Cortex of kidney (tissue), 1 donor: ENCODE measurements at places on chromosomes 1 and 21.

DNA sequence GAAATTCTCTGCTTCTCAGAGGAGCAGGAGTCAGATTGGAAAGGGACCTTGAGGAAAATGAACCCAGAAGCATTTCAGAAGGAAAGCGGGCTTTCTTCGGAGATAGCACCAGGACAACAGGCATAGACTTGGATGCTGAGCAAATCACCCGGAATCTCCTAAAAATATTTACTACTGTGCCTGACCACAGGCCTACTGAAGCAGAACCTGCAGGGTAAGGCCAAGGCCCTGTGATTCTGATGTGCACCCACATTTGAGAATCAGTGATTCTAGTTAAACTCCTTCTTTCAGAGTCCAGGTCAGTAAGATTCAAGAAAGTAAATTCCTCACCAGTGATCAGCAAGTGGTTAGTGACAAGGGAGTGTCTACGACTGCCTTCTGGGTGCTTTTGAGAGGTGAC, 307.3 kb upstream of the DUSP10 start:
- DNase-seq = no peak

GRCh38 chr1:209008586-209008985, 574.9 kb upstream of the CAMK1G start:
- DNase-seq = no peak

DNA sequence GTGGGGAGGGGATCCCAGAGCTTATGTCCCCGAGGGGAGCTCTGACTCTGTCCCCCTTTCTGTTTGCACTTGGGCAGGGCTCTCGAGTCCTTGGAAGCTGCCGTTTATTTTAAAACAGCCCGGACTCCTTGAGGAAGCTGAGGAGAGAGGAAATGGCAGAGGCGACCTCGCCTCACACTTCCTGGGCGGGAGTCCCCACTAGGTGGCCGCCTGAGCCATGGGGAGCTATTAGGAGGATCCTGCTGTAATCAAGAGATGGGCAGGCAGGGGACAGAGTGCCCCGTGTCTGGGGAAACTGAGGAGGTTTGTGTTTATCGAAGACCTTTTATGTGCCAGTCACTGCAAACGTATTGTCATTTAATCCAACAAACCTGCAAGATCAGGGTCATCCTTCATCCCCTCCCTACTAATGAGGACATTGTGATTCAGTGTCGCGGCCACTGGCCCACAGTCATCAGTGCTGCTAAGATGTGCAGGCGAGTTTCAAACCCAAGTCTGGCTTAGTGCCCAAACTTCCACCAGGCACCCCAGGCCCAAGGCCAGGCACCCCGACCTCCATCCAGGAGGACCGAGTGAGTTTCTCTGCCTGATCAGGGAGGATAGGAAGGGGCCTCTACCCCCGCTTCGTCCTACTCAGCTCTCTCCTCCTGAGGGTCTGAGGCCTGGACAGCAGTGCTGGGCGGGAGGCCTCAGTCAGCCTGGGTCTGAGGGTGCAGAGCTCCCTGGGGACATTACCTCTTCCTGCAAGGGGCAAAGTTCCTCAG, 316.9 kb upstream of the VAMP3 start:
- DNase-seq = no peak

GRCh38 chr21:35617491-35617890, 442.8 kb downstream of the SETD4 start:
- DNase-seq = no peak

GRCh38 chr1:231986631-231987336, 360.2 kb downstream of the DISC1 start:
- DNase-seq = no peak

DNA sequence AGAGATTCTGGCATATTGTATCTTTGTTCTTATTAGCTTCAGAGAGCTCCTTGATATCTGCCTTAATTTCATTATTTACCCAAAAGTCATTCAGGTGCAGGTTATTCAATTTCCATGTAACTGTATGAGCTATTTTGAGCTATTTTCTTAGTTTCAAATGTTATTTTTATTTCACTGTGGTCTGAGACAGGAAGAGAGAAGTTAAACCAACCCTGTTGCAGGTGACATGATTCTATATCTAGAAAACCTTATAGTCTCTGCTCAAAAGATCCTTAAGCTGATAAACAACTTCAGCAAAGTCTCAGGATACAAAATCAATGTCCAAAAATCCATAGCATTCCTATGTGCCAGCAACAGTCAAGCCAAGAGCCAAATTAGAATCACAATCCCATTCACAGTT, 1644.0 kb upstream of the B3GALT2 start:
- DNase-seq = no peak

DNA sequence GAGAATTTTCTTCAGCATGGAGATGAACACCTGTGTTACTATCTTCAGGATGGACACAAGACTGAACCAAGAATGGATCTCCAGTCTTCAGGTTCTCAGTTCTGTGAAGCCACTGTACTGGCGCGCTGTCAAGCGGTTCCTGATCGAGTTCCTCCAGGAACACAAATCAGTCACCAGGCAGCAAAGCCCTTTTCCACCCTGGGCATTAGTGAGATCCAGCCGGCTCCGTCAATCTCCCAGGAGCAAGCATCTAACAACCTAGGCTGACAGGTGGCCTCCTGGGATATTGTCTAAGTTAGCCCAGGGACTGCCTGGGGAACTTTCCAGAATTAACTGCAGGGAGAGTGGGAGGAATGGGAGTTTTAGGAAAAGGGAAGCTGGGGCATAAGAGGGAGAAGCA, 9.7 kb upstream of the IGFN1 start:
- DNase-seq = no peak

GRCh38 chr1:119083479-119083878, 57.0 kb downstream of the WARS2 start:
- DNase-seq = no peak

GRCh38 chr21:15534450-15534886, 195.3 kb upstream of the USP25 start:
- DNase-seq = no peak

DNA sequence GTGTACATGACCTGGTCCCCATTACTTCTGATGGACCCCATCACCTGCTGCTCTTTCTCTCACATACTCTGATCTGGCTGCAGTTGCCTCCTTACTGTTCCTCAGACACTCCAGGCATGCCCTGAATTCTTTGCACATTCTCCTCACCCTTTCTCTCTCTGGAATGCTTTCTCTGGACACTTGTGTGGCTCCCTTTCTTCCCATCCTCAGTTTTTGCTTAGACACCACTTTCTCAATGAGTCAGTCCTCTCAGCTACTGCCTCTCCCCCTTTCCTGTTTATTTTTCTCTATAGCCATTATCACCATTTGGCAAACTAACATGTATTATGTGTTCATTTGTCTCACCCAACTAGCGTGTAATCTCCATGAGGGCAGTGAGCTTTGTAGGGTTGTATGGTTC, 28.1 kb downstream of the PLXNA2 start:
- no peak for DNase-seq

DNA sequence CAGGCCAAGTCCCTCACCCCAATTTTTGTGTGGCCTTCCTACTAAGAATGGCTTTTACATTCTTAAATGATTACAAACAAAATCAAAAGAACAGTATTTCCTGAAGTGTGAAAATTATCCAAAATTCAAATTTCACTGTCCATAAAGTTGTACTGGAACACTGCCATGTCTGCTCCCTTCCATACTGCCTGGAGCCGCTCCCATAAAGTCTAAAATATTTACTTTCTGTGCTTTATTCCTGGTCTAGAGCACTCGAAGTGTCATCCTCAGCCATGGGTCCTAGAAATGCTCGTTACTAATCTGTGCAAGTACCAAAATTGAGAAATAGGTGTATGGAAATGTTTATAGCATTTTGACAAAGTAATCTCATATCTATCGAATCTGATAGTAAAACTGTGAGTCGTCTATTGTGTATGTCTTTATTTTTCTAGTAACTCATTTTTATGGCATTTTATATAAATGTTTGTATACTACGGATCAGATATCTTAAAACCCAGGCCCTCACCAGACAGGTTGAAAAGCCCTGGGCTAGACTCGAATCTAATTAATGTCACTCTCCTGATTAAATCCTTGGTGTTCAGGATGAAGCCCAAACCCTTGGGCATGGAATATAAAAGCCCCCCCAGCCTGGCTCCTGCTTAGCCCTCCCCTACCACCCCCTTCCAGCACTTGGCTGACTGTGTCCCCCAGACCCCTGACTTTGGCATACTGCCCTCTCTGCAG, 4.9 kb downstream of the LBR start:
- no peak for DNase-seq

DNA sequence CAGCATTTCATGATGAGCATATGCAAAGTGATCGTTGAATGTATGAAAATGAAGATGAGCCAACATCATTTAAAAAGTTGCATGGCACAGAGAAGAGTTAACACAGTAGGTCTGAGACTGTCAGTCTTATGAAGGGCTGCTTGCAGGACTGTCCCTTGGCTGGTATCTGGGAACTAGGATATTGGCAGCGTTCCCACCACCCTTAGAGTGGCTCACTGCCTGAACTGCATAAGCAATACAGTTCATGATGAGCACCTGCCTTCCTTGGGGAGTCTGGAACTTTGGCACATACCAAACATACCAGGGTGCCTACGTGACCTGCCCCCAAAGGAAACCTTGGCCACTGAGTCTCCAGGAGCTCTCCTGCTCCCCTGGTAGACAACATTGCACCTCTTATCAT, 161.8 kb downstream of the DSCAM start:
- no peak for DNase-seq

DNA sequence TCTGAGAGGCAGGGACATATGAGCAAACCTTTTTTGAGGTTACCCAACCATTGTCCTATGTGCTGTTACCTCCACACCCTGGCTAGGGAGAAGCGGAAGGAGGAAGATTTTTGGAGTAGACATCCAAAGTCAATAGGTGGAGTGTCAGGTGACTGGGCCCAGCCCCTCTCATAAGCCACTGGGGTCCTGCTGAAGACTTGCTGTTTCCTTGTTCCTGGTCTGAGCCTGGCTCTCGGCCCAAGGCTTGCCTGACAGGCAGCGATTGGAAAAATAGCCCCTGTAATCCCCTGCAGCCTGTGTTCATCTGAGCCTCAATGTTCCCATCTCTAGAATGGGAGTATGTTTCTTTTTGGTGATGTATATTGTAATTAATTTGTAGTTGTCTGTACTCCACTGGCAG, 6.9 kb upstream of the PIGR start:
- no peak for DNase-seq

- DNase-seq = no peak
These were observed 162.4 kb downstream of the TPR start for GRCh38 chr1:186212568-186213224.

DNA sequence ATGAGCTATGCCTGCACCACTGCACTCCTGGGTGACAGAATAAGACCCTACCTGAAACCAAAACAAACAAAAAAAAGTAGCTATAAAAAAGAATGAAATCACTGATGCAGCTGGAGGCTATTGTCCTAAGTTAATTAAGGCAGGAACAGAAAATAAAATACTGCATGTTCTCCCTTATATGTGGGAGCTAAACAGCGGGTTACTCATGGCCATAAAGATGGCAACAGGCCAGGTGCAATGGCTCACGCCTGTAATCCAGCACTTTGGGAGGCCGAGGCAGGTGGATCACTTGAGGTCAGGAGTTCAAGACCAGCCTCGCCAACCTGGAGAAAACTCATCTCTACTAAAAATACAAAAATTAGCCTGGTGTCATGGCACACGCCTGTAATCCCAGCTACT, 152.7 kb downstream of the PIK3R3 start:
- DNase-seq = no peak

DNA sequence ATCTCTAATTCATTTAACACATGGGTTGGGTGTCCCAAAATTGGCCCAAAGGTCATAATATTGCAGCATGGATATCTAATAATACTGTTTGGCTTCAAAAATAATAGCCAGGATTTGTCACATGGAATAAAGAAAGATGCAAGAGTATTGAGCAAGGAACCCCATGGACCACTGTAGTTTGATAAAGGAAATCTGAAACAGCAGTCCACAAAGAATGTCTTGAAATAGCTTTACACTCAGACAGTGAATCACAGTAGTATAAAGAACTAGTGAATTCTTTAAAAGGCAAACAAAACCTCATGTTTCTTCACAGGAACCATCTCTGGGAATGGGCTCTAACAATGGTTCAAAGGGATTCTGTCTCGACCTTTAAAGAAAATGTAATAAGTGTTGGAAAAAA, 576.1 kb upstream of the ZRANB2 start:
- no peak for DNase-seq

DNA sequence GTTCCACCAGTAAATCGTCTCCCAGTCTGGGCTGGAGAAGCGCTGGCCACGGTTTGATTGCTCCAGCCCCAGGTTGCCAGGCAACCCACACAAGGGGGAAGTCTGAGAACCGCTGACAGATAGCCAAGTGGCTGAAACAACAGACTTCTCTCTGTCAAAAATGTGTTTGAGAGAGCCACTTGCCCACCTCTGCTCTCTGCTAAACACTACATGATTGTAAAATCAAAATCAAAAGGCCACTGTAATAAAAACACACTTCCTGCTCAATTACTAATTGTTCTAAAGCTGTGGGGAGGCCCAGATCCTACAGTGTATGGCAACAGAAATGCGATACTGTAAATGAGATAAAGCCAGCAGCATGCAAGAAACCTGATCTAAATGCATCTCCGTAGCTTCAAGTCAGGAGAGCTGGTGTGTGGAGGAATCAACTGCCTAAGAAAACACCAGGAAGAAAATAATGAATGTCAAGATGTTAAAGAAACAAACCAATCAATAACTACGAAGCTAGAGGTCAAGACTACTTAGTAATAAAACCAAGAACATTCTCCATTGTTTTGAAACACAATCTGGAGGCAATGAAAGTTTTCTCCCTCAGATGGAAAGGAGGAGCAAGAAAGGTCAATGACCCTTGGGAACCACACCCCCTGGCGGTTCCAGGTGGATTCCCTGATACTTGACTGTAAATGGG, 121.2 kb downstream of the SLC45A1 start:
- no peak for DNase-seq

- DNase-seq = no peak
These were observed 114.4 kb downstream of the PRDM16 start for GRCh38 chr1:3183411-3183810.

DNA sequence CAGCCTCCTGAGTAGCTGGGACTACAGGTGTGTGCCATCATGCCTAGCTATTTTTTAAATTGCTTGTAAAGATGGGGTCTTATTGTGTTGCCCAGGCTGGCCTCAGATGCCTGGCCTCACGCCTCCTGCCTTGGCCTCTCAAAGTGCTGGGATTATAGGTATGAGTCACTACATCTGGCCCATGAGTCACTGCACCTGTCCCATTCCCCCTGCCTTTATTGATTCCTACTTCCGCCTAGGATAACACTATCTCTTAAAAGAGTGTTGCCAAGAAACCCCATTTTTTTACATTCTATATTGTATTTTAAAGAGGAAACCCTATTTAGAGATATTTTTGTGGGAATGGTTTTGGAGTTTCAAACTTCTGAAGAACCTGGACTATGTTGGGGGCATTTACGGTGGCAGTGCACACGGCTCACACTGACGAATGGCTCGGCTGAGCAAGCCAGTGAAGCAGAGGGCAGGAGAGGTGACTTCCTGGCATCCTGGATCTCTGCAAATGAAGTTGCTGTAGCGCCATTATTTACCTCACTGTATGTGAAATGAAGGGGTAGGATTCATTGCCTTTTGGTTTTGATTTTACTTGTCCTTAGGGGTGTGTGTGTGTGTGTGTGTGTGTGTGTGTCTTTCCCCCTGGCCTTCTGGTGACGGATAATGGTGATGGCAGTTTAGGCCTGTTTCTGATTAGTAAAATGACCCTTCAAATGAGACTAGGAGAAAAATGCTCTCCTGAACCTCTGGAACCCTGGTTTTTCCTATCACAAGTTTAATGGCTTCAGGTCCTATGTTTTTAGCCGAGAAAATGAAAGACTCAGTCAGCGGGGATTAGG, 22.5 kb downstream of the KIF26B start:
- DNase-seq = no peak

GRCh38 chr1:60668585-60668984, 413.8 kb upstream of the NFIA start:
- no peak for DNase-seq
